NCI-H510A (cell line): ENCODE measurements at places on chromosomes 3 and 15.

- no peak for DNase-seq
These were observed 502 bp downstream of the DPH3 start for GRCh38 chr3:16264174-16264707.

GRCh38 chr3:71910108-71910507, 125.2 kb upstream of the PROK2 start:
- no peak for DNase-seq

DNA sequence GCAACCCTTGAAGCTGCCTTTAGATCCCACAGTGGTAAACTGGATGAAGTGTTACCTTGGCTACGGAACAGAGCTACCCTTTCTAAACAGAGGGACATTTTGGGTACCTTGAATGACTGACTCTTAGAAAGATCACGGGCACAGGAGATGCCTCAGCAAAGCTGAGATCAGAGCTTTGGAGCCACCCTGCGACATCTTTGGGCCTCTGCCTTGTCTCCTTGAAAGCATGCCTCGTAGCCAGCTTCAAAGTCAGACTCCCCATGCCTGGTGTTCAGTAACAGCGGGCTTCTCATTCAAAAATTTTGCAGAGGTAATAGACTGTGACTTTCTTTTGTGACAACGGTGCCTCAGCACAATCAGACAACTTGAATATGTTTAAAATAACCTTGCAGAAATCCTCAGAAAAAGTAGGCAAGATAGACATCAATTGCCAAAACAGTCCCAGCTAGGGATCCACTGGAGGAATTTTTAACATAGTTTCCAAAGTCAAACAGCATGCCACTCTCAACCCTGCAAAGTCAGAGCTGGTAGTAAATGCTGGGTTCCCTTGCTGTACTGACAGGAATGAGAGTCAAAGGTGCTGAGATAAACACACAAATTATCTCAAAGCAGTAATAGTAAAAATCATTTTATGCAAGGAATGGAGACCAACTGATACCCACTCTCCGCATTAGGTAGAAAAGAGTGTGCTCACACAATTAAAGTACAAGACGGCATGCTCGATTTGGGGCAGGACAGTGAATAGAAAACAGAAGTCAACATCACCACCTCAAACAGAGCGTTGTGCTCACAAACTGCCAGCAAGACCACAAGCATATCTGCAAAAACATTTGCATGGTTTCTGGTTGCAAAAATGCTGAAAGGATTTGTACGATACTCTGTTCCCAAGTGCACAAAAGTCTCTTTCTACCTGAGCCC, 82.1 kb downstream of the MYO1E start:
- no peak for DNase-seq

DNA sequence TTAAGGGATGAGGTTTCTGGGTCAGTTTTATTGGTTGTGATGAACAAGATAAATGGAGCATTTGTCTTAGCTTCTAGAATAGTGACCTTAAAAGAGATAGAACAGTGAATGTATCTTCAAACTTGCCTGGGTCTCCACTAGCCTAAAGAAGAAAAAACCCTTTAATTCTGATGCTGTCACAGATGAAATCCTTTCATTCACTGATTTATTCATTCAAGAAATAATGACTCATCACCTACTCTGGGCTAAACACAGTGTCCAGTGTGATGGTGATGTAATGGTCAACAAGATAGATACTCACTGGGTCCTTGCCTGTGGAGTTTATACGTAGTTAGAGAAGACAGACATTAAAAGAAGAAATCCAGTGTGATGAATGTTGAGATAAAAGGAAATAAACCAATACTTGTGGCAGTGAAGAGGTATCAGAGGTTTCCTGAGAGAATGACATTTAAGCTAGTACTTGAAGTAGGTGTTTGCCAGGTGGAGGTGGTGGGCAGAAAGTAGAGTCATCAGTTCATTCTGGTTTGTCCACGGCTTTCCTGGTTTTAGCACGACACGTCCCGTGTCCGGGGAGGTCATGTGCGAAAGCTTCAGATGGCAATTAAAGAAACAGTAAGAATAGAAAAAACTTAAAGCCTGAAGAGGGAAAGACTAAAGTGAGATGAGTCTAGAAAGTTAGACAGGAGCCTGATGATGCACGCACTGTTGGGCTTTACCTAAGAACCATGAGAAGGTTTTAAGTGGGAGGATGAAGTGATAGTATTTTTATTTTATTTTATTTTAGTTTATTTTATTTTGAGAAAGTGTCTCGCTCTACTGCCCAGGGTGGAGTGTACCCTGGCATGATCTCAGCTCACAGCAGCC, 18.5 kb downstream of the PAK2 start:
- DNase-seq = no peak

DNA sequence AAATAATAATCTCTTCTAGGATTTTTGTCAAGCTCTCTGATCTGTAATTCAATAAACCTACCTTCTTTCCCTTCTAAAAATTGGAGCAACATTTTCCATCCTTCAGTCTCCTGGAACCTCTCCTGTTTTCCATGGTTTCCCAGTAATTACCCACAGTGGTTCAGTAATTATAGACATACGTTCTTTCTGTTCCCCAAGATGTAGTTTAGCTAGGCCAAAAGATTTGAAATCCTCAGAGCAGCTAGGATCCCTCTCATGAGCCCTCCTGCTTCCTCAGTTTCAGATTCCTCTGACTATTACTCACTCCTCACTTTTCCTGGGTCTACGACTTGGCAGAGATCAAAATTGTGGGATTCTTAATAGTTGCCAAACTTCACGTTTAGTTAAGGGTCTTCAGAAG, 76.9 kb upstream of the IGSF10 start:
- DNase-seq = no peak

GRCh38 chr15:72044956-72045355, 73.0 kb downstream of the MYO9A start:
- no peak for DNase-seq

DNA sequence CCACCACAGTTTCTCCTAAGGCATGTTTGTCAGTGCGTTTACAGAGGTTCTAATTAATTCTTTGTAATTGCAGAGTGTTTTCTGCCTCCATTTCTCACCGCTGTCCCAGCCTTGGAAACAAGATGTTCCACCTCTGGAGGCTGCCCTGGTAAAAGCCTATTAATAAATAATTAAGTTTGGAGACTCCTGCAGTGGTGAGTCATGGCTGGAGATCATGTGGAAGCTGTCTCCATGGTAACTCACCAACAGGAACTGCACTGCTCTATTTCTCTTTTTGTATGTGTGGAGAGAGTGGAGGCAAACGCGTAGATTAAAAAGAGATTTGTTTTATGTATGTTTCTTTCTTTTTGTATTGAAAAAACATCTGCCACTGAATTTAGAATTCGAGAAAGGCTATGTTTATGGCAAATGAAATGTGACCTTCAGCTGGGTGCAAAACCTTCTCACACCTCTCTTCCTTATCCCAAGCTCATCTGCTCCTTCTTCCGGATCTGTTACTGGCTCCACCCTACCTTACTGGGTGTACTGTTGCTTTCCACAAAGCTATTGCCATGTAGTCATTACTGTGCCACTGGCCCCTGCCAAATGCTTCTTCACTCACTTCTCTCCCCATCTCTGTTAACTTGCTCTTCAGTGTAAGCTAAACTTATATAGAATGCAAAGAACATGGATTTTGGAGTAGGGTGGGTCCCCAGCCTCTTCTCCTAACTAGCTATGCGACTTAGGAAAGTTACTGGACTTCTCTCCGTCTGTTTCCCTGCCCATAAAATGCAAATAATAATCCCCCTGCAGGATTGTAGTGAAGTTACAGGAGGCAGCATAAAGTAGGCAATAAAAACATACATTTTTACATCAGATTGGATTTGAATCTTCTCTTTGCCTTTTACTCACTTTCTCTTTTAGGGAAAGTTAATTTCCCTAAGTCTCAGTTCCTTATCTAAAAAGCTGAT, 778.5 kb downstream of the NTRK3 start:
- peak; percentile 10 for DNase-seq

- no peak for DNase-seq
These were observed 52.4 kb downstream of the TRIM69 start for GRCh38 chr15:44788748-44789147.

DNA sequence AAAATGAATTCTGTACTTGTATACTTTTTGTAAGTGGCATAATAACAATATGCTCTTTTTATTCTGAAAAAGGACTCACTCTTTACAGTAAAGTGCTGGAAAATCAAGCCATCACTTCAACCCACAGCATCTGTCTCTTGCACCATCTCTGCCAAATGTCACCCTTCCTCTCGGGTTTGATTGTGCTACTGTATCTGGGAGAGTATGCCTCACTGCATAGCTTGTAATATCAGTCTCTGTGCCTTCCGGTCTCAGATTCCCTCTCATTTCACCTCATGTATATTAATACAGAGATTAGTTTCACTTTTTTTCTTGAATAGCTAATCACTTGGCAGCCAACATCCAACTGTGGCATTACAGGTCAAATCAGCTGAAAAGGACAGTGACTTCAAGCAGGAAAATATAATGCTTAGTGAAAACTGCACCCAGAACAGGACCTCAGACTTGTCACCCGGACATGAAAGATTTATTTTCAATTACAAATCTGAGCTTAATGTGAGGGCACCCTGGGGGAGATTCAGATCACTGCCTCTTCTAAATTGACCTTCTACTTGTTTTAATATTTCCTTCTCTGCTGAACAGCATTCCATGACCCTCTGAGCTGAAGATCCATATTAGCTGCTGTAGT, 605.8 kb upstream of the NAALADL2 start:
- no peak for DNase-seq

- no peak for DNase-seq
These were observed 2.7 kb downstream of the BCL6 start for GRCh38 chr3:187742351-187743171.

DNA sequence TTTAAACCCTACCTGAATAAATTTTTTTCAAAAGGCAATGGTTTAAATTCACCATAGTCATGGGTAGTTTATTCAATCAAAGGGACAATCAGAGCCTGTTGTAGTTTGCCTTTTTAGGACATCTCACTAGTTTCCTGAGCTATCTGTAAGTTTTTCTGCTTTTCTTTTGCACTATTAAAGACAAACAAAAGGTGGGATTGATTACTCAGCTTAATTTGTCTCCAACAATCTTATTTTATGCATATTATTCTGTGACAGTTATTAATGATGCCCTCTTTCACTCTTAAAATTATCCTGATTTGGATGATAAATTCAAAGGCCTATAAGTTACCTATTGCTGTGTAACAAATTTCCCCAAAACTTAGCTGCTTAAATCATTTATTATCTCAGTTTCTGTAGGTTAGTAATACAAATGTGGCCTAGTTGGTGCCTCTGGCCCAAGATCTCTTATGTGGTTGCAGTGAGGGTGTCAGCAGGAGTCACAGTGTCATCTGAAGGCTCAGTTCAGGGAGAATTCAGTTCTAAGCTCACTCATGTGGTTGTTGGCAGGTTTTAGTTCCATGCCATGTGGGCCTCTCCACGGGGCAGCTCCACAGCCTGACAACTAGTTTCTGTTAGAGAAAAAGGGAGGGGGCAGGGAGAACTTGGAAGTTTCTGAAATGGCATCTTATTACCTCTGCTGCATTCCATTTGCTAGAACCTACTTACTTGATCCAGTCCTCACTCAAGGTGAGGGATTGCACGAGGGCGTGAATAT, 16.0 kb downstream of the ARMC8 start:
- no peak for DNase-seq

DNA sequence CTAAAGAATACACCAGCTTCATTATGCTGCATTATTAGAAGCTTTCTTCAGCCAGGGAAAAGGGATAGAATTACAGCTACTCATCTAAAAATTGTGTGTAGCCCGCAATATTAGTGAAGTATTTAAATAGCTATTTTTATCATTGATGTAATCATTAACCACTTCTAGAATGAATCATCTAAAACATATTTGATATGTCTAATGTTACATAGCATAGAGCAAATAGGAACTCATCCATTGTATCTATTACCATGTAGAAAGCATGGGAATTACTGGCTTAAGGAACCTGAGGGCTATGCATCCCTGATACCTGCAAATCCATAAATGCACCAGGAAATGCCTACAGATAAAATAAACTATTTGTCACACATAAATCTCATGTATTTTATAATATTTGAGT, 54.5 kb upstream of the VGLL3 start:
- no peak for DNase-seq

DNA sequence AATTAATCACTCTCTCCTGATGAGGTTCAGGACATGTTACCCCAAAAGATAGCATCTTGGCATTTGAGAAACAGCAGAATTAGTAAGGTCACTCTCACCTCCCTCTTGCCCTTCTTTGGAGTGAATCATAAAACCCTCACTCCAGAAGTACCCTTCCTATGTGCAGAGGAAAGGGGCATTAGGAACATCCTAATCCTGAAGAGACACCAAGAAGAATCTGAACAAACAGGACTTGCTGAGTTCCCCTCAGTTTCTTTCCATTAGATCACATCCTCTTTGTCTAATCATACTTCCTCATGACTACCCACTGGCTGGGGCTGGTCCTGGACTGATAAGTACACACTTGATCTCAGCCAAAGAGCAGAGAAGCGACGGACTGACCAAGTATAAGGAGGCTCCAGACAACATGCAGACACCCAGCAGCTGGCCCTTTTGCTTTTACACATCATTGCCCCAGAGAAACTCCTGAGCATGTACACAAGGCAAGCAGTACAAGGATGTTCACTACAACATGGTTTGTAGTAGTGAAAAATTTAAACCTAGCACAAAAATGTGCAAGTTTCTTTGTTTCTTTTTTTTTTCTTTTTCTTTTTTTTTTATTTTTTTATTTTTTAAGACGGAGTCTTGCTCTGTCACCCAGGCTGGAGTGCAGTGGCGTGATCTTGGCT, 15.0 kb upstream of the TM6SF1 start:
- DNase-seq = no peak

- DNase-seq = no peak
These were observed 881.7 kb downstream of the MCTP2 start for GRCh38 chr15:95113041-95113440.

GRCh38 chr15:33535135-33535534, 224.4 kb downstream of the RYR3 start:
- no peak for DNase-seq

- no peak for DNase-seq
These were observed 477.7 kb upstream of the ZNF385D start for GRCh38 chr3:22228705-22229104.

- DNase-seq = no peak
These were observed 40.1 kb downstream of the ADAMTSL3 start for GRCh38 chr15:83694015-83694414.

DNA sequence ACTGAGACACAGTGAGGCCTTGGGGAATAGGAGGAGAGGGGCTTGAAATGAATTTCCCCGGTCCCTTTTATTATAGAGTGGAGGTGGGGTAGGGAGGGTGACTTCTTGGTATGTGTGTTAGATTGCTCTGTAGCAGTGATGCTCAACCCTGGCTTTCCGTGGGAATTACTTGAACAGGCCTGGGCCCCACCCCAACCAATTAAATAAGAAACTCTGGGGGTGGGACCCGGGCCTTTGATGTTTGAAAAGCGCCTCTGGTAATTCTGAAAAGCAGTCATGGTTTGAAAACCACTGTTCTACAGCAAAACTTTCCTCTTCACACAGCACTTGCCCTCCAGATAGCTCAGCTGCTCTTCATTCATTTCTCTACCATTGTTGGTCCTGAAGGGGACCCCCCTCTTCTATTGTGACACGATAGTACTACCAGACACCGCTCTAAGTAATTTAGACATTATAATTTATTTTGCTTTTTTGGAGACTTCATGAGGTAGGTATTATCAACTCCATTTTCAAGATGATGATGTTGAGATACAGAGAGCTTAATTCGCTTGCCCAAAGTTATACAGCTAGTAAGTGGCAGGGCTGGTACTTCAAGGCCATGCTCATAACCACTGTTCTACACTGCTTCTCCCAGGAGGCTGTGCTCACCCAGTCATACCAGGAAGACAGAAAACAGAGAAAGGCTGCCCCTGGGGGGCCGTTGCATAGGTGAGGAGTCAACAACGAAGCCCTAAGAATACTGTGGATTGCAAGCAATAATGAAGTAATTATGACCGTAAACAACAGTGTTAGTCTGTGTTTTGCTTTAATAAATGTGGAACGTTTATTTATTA, 176.2 kb downstream of the PEX5L start:
- DNase-seq = no peak

GRCh38 chr3:148709560-148710253, 12.0 kb downstream of the AGTR1 start:
- DNase-seq = no peak
